Aortic smooth muscle cell (primary cell): ENCODE measurements at places on chromosomes 1 and 21. TPM values are rescaled to one million over a fixed set of nuclear protein-coding genes. Genes with fewer than 3 reads are reported as not detected.

Gene ZNF670
- total RNA-seq = 1.2 and 1.7 TPM in 2 replicates

Gene ID3
- total RNA-seq = 220 and 236 TPM in 2 replicates

Gene ADORA3
- total RNA-seq = 0.06 and 0.13 TPM in 2 replicates

Gene INKA2
- 1.4 and 7.1 TPM in 2 replicates for total RNA-seq

Gene FBXO28
- 27.1 and 35.9 TPM in 2 replicates for total RNA-seq

Gene PLA2G4A
- total RNA-seq = 97.8 and 130 TPM in 2 replicates

Gene SLC5A9
- total RNA-seq = not detected in 2 replicates

Gene TLCD4
- 0.79 and 0.99 TPM in 2 replicates for total RNA-seq

Gene BSND
- total RNA-seq = not detected in 2 replicates

Gene LIN9
- total RNA-seq = 2.9 and 3.7 TPM in 2 replicates

Gene UBL4B
- not detected in 2 replicates for total RNA-seq

Gene ST6GALNAC5
- total RNA-seq = 0.40 and 1.1 TPM in 2 replicates

Gene ALG14
- total RNA-seq = 4.3 and 4.5 TPM in 2 replicates

Gene TRIM17
- 0.12 and 0.13 TPM in 2 replicates for total RNA-seq

Gene PTPN14
- 23.6 and 33.4 TPM in 2 replicates for total RNA-seq

Gene RGS5
- total RNA-seq = 12.7 and 76.0 TPM in 2 replicates

Gene MCOLN2
- total RNA-seq = 2.6 and 4.6 TPM in 2 replicates

Gene KAZN
- total RNA-seq = 5.3 and 6.3 TPM in 2 replicates

Gene SERBP1
- total RNA-seq = 210 and 230 TPM in 2 replicates

Gene ADAMTS1
- total RNA-seq = 1,477 and 2,026 TPM in 2 replicates

Gene CD55
- total RNA-seq = 25.2 and 26.4 TPM in 2 replicates

Gene PBX1
- total RNA-seq = 53.0 and 60.5 TPM in 2 replicates

Gene PLXNA2
- 12.8 and 19.6 TPM in 2 replicates for total RNA-seq

Gene RABGGTB
- total RNA-seq = 67.4 and 79.9 TPM in 2 replicates

Gene ZNF648
- total RNA-seq = not detected in 2 replicates

Gene OR2M3
- not detected in 2 replicates for total RNA-seq

Gene OLIG1
- not detected in 2 replicates for total RNA-seq

Gene MROH9
- total RNA-seq = 0.06 and 0.13 TPM in 2 replicates

Gene IL19
- not detected in 2 replicates for total RNA-seq

Gene CA6
- not detected in 2 replicates for total RNA-seq

Gene PKNOX1
- 7.1 and 9.3 TPM in 2 replicates for total RNA-seq

Gene TSPEAR
- total RNA-seq = not detected in 2 replicates

Gene NTRK1
- not detected in 2 replicates for total RNA-seq

Gene GBP7
- total RNA-seq = not detected in 2 replicates

Gene KCNJ15
- total RNA-seq = 0.12 and 0.13 TPM in 2 replicates

Gene ILDR2
- total RNA-seq = under 0.01 TPM in 1 of 2 replicates, not detected in the other

Gene PRAMEF9
- total RNA-seq = not detected in 2 replicates

Gene TEDDM1
- total RNA-seq = not detected in 2 replicates

Gene PCP4L1
- not detected in 2 replicates for total RNA-seq

Gene TDRD5
- total RNA-seq = not detected in 2 replicates

Gene CEP350
- total RNA-seq = 43.5 and 44.9 TPM in 2 replicates

Gene CRTC2
- total RNA-seq = 2.6 and 2.8 TPM in 2 replicates

Gene OTUD3
- total RNA-seq = 4.6 TPM in 2 replicates

Gene LRRC8C
- total RNA-seq = 3.4 and 3.6 TPM in 2 replicates

Gene OPTC
- not detected in 2 replicates for total RNA-seq

Gene RHEX
- total RNA-seq = not detected in 2 replicates

Gene KLF17
- 0.06 and 0.26 TPM in 2 replicates for total RNA-seq

Gene DCST1
- not detected in 2 replicates for total RNA-seq
